ENCODE measurements at places on chromosomes 1 and 21.

DNA sequence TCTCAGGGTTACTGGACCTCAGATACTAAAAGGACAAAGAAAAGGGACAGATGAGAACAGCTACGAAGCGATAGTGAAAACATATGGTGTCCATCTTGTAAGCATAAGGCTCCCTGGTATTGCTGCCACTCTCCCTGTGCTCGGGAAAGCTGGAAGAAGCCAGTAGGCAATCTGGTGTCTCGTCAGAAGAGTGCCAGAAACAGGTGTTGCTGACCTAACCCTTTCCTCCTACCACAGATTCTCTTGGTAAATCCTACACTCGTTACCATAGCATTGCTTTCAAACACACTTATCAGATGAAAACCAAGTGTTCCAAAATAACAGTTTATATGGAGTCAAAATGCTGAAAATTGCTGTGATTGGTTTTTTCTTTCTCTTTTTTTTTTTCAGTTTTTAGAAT is 146.3 kb downstream of the NRIP1 start:
- DNase-seq, result no peak

DNA sequence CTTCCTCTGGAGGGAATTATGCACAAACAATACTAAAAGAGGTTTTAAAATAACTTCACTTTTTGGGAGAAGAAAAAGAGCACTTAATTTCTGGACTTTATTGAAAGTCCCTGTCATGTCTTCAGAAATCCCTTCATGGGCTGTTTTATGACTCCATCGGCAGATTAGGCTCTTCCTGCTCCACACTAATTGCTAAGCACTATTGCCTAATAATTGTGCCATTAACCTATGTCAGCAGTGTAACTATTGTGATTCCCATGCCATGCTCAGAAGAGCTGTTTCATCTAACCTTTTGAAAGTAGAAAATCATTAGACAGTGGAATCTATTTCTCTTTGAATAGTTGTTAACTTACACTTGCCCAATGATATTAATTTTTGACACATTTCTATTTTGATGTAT is 489.3 kb upstream of the RUNX1 start:
- DNase-seq, result no peak

DNA sequence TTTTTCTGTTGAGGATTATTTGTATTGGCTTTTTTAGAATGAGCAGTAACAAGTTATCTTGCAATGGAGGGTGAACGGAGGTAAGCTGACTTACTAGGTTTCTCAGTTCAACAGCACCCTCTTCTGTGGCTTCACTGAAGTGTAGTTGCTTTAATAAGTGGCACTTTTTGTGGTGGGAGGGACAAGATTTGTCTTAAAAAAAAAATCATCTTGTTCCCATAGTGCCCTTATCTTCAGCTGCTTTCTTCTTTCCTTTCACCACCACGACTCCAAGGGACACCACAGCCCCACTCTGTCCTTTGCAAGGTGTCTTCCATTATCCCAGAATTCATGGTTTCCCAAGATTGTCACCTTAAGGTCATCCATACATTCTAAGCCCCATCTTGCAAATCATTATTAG is 92.9 kb downstream of the PIGK start:
- DNase-seq, result no peak

DNA sequence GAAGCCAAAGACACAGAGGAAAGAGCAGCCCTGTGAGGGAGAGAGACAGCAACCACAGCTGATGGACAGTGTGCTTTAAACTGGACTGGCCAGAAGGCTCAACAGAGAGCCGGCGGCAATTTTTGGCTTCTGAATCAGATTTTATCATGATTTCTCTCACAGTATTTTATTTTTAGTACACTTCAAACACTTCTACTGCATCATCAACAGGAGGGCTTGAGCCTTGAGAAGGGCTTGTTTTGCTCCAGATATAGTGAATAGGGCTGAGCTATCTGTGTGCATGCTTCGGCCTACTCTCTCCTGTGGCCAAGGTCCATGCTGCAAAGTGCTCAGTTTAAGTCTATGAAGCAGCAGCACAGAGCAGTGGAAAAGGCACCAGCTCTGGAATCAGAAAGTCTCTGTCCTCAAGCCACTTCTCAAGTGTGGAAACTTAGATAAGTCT is 33.3 kb downstream of the ADCY10 start:
- no peak for DNase-seq

- no peak for DNase-seq
These were observed 105.0 kb downstream of the KIAA0319L start for GRCh38 chr1:35452106-35452774.

DNA sequence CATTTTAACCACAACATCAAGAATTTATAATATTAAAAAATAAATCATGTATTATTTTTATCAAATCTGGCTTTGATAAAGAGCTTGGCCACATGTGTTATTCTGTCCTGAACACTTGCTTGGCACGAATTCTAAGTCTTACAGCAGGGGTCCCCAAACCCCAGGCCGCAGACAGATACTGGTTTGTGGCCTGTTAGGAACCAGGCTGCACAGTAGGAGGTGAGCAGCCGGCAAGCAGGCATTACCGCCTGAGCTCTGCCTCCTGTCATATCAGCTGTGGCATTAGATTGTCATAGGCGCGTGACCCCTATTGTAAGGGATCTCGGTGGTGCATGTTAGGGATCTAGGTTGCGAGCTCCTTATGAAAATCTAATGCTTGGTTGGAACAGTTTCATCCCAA is 127.6 kb upstream of the IVNS1ABP start:
- no peak for DNase-seq

DNA sequence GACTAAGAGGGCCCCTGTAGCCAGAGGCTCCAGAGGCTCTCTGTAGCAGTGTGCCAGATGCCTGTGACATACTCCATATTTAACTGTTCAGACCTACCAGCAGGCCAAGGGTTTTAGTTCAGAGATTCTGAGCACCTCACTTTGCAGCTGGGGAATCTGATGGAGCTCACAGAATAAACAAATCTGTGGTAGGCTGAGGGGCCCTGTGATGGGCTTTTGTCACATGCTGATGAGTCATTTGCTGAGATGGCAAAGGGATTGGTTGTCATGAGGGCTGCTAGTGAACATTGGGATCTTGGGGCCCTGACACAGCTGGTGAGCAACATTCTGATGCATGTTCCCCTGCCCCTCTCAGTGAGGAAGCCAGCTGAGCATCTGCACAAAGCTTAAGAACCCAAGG is 482.2 kb downstream of the CAMTA1 start:
- no peak for DNase-seq

- peak; percentile 79 for DNase-seq
These were observed at the start of gene ATP13A2 for GRCh38 chr1:17011439-17012307. Gene ATP13A2, minus strand, starts transcription at chr1:17011928. Its CDS starts 190 bp downstream, at chr1:17011738.

Measured in effector CD4-positive, alpha-beta T cell (primary cell).